ENCODE measurements at places on chromosomes 16 and 17.

GRCh38 chr17:15882058-15882720 lies 62.7 kb upstream of the ADORA2B start:
- DNase-seq = no peak

DNA sequence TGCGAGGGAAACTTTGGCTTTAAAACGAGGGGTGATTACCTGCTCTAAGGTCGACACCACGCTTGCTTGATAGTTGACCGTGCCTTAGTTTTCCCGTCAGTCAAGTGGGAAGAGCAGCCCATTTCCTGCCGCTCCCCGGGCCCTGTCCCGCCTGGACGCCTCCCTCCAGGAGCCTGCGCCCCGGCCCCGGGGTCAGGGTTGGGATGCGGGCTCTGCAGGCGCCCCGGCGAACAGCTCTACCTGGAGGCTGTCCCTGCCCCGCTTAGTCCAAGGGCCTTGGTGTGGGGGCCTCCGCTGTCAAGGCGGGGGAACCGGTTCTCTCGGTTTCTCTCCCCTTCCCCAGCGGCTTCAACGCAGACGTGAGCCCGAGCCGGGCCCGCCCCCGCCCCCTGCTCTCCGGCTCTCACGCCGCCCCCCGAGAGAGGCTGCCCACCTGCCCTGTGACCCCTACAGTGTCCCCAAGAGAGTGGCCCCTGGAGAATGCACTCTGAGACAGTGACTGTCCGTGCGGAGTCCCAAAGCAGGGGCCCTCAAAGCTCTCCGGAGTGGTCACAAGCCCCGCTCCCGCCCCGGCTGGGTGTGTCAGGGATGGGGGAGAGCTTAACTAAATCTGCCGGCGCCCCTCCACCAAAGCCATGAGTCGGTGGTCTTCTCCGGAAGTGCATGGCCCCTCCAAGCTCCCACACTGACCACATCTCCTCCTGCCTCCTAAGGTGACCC lies 117.4 kb upstream of the SMURF2 start:
- DNase-seq = no peak

GRCh38 chr16:74718741-74719610 lies 18.3 kb upstream of the MLKL start:
- DNase-seq = no peak

DNA sequence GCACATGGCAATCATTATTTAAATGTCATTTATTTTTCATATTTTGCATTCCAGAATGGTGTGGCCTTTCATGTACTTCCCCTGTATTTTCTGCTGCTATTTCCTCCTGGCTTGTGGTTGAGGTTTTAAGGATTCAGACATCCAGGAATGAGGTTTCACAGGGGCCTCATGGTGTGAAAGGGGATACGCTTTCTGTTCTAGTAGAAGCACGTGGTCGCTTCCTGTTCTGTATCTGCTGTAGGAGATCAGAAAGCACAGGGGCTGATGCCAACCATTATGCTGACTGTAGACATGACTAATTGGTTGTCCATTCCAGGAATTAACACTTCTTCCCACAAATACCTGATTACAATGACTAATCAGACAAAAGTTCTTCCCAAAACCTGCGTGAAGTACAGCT lies 405.9 kb downstream of the SHISA9 start:
- DNase-seq = no peak

GRCh38 chr17:75428543-75429469 lies 23.3 kb upstream of the GRB2 start:
- DNase-seq = no peak

DNA sequence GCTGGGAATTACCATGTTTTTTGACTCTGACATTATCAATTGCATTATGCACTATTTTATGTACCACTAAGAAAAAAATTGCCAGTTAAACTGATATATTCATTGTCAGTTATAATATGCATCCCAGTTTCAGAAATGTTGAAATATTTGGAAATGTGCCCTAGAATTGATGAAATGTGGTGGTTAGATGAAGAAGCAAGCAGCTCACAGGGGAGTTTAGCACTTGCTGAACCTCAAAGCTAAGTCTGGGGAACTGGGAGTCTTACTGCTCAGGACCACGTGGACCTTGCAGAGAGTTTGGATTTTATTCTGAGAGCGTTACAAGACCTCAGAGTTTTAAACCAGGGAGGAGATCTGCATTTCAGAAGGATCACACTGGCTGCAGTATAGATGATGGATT lies 67.9 kb downstream of the TNRC6C start:
- no peak for DNase-seq

- DNase-seq = no peak
Observed at GRCh38 chr16:68991075-68991474, 114.4 kb upstream of the HAS3 start.

DNA sequence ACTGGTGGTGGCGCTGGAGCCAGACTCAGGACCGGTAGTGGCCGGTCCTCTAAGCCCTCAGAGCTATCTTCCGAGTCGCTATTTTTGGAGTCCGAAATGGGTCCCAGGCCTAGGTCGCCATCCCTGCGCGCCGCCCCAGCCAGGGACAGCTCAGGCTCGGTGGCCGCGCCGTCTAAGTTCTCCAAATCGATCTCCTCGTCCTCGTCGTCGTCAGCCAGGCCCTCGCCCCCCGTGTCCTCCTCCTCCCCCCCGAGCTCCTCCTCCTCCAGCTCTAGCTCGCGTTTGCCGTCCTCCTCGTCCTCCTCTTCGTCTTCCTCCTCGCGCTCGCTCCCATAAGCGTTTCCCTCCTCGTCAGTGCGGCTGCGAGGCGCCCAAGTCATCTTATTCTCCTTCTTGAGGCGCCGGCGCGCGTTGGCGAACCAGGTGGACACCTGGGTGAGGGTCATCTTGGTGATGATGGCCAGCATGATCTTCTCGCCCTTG lies 1.6 kb downstream of the IRX3 start:
- no peak for DNase-seq

DNA sequence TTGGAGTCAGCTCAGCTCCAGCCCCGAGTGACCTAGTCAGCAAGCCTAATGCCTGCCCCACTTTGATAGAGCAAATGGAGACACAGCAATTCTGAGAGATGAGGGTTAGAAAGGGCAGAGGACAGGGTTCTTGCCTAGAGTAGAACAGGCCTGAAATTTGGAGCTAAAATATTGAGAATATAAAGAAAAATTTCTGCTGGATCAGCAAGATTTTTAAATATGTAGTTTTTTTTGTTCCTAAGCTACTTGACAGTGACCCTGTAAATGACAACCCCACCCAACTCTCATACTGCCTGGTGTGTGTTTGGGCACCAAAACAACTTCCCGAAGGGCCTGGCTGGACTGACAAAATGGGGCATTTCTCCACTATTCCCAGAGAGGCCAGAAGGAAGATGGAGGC lies 26.7 kb downstream of the CYB561 start:
- no peak for DNase-seq

- no peak for DNase-seq
Observed at GRCh38 chr17:21425321-21425720, 49.2 kb downstream of the KCNJ12 start.

GRCh38 chr16:83774066-83774465 lies 33.7 kb upstream of the HSBP1 start:
- no peak for DNase-seq

GRCh38 chr17:80887639-80888175 lies 103.9 kb upstream of the CHMP6 start:
- no peak for DNase-seq
